ENCODE measurements at places on chromosomes 6 and 20.

DNA sequence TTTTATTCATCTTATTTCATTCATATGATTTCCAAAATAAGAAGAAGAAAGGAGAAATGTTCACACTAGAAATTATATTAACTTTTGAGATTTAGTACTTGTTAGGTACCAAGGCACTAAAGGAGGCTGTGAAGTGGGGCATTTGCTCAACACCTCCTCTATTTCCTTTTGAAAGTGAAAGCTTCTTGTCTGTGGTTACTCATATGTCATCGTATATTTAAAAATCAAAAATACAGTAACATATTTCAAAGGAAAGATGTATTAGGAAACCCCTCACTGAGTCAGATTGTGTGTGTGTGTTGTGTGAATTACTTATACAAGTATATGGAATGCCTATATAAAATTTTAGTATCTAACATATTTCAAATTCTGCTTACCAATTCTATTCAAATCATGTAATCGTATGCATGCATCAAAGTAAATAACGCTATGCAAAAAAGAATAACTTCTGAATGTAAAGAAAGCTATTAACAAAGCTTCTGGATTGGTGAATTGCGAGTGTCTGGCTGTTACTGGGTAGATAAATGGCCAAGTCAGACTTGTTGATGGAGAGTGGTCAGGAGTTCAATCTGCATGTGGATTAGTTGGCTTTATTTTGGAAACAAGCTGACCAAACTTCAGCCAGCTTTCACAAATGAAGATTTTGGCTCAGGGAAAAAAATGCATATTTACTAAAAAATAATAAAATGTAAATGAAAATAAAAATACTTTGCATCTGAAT lies 70.9 kb downstream of the PACRG start:
- DNase-seq = no peak

GRCh38 chr20:62358171-62359042 lies 8.7 kb downstream of the LAMA5 start:
- no peak for DNase-seq

- no peak for DNase-seq
These were observed 660.4 kb upstream of the SLC35B3 start for GRCh38 chr6:9095729-9096128.

GRCh38 chr6:35295521-35296315 lies 1.9 kb upstream of the DEF6 start:
- DNase-seq = no peak

DNA sequence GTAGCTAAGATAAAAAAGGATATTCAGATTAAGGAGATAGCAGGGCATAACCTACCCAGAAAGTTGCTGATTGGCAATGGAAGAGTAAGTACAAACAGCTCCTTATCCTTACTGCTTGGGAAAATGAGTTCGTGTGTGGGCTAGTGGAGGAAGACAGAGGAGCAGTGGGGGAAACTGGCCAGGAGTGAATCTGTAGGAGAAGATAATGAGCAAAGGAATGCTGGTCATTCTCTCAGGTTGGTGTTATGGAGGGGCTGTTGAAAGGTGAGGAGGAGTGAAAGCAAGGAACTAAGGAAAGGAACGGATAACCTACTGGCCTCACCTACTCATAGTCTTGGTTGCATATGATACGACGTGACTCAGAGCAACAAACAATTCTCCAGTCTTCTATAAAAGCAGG lies 7.3 kb upstream of the GJB7 start:
- no peak for DNase-seq

- no peak for DNase-seq
These were observed 87.2 kb downstream of the BMP7 start for GRCh38 chr20:57179265-57179664.

DNA sequence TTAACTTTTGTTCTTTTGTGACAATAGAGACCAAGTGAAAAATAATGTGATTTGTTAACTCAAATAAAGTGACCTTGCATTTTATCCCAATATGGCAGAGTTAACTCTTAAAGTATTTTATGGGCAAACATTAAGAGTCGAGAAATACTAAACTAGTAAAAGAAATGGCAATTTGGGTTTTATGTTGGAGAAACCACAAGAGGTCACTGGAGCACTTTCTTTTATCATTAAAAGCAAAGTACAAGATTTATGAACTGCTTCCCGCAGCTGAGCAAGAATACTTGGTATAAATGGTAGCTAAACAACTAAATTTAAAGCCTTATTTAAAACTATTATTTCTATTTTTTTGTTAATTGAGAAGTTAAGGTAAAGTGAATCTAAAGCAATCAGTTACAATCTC lies 33.5 kb upstream of the MCM9 start:
- DNase-seq = no peak

- no peak for DNase-seq
These were observed 13.9 kb downstream of the ZNF217 start for GRCh38 chr20:53579581-53580375.

DNA sequence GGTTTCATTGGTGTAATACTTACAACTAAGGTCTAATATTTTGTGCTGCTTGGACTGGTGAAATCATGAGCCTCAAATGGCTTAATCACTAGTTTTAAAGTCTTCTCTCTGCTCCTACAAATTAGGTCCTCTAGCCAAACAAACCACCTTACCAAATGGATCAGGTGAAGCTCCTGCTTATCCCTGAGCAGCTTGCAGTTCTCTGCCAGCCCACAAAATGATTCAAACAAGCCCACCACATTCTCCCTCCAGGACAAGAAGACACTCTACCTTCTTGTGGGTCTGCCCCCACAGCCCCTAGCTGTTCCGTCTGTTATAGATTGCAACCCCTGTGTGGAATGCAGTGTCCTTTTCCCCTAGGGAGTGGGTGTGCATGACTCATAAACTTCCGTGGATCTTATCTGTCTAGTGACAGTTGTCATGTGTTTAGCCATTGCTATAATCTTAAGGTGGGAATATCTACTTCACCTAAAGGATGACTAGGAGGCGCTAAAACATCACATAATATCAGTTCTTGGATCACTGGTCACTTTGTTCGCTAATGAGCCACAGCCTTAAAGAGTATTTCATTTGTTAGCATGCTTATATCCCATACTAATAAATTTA lies 940.5 kb upstream of the MANEA start:
- no peak for DNase-seq

- no peak for DNase-seq
These were observed 84.4 kb downstream of the CRYBG1 start for GRCh38 chr6:106444777-106445507.

- DNase-seq = no peak
These were observed 12.4 kb upstream of the ZSCAN9 start for GRCh38 chr6:28212510-28213212.

DNA sequence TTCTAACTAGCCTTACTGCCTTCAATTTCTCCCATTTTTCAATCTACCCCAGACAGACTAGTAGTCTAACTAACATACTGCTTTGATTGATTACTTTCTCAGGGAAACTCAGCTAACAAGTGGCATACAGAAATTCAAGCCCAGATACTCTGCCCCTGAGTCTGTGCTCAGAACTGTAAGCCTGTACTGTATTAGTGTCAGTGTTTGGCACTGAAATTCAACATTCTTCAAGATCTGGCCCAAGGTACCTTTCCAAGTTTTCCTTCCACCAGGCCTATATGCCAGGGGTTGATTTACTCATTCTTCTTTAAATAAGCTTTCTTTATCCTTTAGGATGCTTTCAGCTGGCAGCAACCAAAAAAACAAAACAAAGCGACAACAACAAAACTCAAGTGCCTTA lies 433.2 kb upstream of the MARCKS start:
- DNase-seq = no peak
